ENCODE measurements at places on chromosomes 2 and 18.

GRCh38 chr2:214378455-214379103, 32.3 kb upstream of the VWC2L start:
- DNase-seq = no peak

GRCh38 chr2:33216508-33217182, 259.8 kb upstream of the RASGRP3 start:
- DNase-seq = peak; percentile 49

DNA sequence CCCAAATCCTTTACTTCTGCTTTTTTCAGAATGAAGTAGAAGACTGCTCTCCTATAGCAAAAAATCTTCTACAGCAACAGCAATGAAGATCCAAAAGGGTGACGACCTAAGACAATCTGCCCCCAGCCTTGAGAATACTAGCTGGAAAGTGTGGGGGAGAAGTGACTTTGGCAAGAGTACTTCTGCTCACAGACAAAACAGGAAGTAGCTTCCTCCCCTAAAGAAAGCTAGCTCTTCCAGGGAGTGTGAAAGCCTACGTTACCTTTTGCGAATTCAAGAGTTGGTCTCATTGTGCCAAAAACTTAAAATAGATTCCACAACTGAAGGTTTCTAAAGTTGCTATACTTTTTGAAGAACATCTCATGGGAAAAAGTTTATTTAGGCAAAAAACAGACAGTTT, 1069.2 kb upstream of the CHAC2 start:
- no peak for DNase-seq

GRCh38 chr2:220586980-220587530, 959.6 kb downstream of the SLC4A3 start:
- peak; percentile 63 for DNase-seq

DNA sequence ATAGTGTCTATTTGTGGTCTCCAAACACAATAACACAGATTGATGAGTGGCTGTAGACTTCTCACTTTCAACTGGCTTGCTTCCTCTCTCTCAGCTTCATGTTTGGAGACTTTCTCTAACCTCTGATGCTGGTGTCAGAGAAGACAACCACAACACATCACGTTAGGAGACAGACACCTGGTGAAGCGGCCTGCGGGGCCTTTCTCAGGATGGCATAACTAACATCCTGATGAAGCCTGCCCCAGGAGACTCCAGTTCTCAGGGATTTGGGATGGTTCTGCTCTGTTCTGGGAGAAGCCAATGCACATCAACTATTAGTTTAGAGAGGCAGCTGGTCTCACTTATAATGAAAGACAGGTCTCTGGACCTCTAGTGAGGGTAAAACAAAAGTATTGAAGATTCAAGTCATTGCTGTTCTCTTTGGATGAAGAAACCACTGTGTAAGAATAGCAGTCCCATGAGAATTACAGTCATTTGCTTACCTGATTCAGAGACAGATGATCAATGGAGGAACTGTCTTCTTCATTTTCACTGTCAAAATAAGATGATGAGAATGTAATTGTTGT, 2.0 kb downstream of the IL1A start:
- no peak for DNase-seq

DNA sequence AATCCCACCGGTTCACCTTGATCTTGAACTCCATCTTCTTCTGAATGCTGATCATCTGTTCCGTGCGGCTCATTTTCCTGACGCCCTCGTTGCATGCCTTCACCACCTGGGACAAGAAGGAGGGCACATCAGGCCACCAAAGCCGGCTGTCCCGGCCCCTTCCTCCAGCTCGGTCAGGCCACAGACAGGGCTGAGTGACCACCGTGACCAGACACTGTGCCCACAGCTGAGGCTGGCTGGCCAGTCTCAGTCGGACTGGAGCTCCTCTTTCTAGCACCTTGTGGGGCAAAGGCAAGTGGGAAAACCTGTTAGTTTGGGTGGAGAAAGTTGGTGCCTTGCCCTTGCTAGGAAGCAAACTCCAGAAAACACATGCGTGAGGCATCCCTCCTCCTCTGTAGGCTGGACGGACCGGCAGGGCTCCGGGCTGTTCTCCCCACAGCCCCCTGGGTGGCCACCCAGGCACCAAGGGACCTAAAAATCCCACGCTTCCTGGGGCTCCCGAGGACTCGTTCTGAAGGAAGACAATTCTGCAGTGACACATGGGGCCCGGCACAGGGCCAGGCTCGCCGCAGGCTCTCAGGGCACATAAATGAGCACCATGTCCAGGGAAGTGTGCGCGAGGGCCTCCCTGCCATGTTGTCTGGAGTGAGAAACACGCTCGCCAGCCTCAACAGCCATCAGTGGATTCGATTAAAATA, 15.3 kb downstream of the SNORC start:
- no peak for DNase-seq
